ENCODE measurements at places on chromosomes 3 and 15.

DNA sequence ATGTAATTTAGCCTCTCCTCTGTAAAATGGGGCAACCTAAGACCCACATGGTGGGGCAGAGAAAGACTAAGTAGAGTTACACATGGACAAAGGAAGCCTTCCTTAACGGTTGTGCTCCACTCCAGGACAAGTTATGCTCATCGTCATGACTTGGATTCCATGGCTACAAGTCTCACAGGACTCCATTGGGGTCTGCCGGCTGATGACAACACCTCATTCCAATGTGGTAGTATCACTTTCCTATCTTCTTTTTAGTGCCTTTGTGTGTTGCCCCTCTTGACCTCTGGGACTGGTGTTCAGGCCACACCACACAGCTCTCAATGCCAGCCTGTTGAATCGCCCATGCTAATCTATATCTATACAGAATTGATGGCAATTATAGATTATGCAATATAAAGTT, 181.3 kb upstream of the WNT5A start:
- DNase-seq = no peak

DNA sequence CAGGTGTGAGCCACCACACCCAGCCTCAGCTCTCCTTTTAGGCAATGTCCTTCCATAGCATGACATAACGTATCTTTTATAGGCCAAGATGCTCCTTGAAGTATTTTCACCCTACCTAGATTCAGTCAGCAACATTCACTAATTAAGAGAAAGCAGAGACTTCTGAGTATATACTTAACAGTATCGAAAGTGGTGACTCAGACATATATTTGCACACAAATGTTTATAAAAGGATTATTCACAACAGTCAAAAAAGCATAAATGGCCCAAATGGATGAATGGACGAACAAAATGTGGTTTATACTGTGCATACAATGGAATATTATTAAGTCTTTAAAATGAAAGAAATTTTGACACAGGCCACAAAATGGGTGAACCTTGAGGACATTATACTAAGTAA, 108.6 kb downstream of the ZNF385D start:
- no peak for DNase-seq

- DNase-seq = no peak
Measured at GRCh38 chr3:31039145-31039544, 144.7 kb upstream of the GADL1 start.

- no peak for DNase-seq
Measured at GRCh38 chr3:56355570-56356185, 112.6 kb downstream of the ERC2 start.

DNA sequence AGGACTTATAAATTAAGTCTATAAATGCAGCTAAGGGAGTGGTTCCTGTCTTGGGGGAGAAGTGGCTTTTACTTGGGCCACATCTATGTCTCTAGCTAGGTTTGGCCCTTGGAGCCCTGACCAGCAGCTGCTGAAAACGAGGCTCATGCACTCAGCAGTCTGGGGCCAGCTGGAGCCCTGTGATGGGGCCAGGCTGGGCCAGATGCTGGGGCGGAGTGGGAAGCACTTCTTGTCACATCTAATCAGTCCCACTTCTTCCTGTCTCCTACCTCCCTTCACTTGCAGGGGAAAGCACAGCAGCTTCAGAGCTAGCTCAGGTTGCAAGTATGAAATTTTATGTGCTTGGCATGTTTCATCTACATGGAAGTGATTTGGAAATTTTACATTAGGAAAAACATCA, 209.9 kb upstream of the ROPN1 start:
- DNase-seq = no peak

DNA sequence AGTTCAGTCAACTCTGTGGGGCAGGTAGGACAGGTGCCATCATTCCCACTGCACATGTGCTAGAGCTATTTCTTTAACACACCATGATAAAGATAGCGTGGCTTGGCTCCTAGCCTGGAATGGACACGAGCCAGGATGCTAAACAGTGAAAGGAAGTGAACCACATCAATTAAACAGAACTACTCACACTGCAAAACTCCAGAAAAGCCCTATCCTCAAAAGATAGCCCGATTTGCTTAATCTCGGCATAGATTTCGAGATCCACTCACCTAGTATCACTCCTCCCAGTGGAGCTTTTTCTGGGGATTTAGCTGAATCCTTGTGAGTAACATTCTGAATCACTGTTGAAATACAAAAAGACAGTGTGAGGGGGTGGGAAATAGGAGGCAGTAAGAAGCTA, 118.0 kb downstream of the ABI3BP start:
- DNase-seq = peak; percentile 19

GRCh38 chr3:18765662-18766061, 340.5 kb upstream of the SATB1 start:
- DNase-seq = no peak

Measured in GM03348 (cell line).